ENCODE measurements at places on chromosomes 7 and 10.

DNA sequence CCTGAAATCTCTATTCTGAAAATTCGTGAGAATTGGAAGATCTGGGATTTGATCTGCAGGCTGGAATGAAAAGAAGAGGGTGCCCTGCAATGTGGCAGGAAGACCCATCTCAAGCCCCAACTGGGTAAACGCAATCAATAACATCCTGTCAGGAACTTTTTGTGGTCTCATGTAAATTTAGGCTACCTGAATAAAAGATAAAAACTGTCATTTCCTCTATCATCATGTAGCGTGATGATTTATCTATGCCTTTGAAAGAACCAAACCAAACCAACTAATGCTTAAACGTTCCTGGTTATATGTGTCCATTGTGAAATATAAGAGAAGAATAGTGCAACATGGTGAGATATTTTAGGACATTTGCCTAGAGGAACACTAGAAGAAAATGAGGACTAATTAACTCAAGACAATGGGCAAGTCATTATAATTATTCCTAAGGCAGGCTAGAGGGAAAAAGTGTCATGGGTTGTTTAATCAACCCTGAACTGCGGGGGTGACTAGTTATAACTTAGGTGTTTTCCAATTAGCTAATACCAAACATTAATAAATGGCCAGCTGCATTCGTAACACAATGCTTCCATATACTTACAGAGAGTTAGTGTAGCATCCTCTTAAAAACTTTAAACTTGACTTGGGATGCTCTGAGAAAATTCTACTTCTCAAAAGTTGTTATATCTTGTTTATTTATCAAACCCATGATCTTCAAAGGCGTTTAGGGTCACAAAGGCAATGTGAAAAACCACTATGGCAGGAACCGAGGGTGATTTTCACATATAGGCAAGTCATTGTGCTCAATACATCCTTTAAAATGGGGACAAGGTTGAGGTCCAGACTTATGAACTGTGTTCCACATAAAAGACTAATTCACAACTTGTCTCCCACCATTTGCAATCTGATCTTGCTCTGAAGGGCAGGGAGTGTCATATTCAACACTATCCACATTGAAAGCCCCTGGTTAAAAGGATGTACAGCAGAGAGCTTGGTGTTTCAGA lies 48.6 kb upstream of the ADO start:
- no peak for DNase-seq

- no peak for DNase-seq
These were observed 79.1 kb downstream of the PALS2 start for GRCh38 chr7:24652251-24652939.

DNA sequence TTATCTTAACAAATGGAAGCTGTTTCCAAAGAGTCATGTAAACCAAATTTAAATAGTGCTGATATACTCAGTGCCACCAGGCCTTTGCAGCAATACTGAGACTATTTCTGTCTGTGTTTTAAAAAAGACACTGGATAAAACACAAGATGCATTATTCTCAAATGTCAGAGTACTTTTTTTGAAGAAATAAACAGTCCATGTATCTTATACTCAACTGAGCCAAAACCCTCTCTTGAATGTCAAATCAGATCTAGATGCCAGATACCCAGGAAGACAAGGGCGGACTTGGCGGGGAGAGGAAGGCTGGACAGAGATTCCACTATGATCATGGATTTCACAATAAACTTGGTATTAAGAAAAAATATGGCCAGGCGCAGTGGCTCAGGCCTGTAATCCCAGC lies 127.6 kb downstream of the COBL start:
- no peak for DNase-seq

DNA sequence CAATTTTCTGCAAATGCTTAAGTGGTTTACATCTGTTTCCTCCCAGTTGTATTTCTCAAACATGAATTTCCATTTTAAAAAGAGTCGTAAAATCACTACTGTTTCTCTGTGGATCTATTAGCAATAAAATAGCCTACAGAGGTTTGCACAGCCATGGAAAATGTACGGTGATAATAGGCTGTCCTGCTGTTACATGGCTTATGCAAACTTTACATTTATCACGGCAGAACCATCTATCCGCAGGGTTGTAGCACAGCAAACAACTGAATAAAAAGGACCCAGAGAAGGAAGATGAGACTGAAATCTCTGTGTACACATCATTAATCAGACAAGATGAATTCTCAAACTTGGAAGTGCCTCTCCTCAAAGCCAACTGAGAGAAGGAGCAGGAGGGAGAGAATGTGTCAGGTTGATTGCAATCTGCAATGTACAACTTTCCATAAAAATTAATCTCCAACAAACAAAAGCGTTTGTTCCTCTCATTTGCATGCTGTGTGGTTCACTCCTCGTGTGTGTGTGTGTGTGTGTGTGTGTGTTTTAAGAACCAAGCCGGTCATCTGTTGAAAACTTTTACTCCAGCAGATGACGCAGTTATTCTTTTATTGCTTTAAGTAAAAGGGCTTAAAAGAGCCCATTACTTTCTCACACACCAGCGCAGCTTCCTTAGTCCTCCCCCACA lies 279.3 kb downstream of the SKAP2 start:
- no peak for DNase-seq

DNA sequence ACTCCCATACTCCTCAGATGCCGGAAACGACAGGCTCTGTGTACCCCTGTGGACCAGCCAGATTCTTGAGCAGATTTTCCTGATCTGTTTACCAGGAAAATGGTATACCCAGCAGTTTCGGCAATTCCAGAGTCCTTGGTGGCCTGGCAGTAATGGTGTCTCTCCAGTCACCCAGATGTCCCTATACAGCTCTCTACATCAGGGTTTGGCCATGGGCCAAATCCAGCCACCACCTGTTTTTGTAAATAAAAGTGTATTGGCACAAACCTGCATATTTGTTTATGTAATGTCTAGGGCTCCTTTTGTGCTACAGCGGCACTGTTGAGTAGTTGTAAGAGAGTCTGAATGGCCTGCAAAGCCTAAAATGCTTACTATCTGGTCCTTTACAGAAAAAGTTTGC lies 491.3 kb downstream of the RPS24 start:
- no peak for DNase-seq

- DNase-seq = no peak
These were observed 56.5 kb downstream of the EXOC4 start for GRCh38 chr7:133309333-133309732.

- DNase-seq = no peak
These were observed 43.8 kb upstream of the ARL4A start for GRCh38 chr7:12643644-12644043.

DNA sequence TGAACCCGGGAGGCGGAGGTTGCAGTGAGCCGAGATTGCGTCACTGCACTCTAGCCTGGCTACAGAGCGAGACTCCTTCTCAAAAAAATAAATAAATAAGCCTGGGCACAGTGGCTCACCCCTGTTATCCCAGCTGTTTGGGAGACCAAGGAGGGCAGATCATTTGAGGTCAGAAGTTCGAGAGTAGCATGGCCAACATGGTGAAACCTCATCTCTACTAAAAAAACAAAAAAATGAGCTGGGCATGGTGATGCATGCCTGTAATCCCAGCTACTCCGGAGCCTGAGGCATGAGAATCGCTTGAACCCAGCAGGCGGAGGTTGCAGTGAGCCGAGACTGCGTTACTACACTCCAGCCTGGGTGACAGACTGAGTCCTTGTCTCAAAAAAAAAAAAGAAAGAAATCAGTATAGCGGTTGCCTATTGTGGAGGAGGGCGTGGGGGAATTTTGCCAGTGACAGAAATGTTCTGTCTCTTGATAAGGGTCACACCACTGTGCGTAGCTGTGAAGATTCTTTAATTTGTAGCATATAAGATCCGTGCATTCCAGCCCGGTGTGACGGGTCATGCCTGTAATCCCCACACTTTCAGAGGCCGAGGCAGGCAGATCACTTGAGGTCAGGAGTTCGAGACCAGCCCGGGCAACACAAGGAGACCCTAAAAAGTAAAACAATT lies 17.9 kb upstream of the EIF3B start:
- DNase-seq = no peak

DNA sequence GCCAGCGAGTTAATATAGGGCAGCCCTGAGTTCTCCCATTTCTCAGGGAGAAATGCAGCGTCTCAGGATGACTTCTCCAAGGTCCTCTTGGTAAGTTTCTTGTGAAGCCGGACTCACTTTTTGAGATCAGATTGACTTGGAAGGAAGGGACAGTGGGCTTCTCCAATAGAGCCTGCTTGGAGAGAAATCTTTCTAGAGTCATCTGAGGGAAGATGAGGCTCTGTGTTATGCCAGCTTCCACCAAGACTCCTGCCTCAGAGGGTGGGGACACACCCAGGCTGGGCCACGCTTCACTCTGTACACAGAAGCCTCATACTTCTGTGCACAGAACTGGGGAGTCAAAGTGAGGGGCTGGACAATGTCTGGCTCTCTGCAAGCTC lies 5.6 kb downstream of the C10orf105 start:
- DNase-seq = no peak

DNA sequence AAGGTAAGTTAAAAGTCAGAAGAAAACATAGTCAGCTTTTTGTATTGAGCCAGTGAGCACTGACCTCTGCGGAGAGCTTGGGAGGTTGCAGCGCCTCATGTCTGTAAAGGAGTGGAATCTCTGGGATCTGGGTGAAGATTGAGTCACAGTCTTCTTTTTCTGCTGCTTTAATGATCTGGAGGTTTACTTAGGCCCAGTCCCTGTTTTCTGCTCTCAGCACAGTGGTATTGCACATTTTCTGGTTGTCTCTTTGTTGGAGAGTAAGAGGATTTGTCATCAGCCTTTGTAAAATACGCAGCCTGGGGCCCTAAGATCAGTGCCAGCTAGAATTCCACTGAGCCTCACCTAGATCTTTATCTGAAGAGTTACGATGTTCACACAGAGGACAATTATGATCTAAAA lies 58.3 kb upstream of the GJD4 start:
- no peak for DNase-seq

DNA sequence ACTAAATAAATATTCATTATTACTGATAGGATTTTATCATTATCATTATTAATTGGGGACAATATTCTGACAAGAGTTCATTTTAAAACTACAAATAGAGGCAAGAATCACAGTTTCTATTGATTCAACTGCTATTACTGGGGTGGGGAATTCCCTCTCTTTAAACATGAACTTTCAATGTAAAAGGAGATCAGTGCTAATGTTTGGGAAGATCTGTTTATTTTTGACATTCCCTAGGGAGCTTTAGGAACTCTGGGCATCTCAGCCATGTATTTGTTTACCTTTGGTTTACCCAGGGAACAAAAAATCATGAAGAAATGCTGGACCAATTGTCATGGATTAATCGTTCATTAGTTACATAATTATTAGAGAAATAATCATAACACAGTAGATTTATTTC lies 443.2 kb upstream of the AKR1E2 start:
- no peak for DNase-seq

GRCh38 chr7:45157653-45158401 lies at the start of gene RAMP3:
TSS of gene RAMP3 (plus strand) at chr7:45157791. CDS start at chr7:45157829, 38 bp downstream.
- no peak for DNase-seq

DNA sequence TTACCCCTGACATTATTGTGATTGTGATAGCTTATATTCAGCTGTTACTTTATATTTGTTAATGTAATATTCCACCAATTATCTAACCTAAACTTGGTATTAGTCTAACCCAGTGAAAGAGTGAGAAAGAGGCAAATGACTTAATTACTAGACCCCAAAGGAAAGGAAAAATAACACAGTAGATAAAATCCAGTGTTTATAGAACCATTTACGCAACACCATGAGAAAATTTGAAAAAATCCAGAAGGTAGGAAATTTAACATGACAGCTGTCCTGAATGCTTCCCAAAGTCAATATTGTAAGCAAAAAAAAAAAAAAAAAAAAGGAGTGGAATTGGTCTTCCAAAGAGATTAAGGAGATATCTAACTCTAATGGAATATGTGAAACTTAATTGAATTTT lies 741.5 kb upstream of the GHITM start:
- no peak for DNase-seq

- DNase-seq = no peak
These were observed 277.3 kb downstream of the SDK1 start for GRCh38 chr7:3578399-3578798.

GRCh38 chr7:30224511-30225062 lies 59.8 kb upstream of the ZNRF2 start:
- no peak for DNase-seq

GRCh38 chr10:110207011-110207804 lies at the start of gene MXI1:
TSS of gene MXI1 (plus strand) at chr10:110207605. CDS start at chr10:110207809, 204 bp downstream.
- peak; percentile 36 for DNase-seq

GRCh38 chr10:43078986-43079273 lies 2.1 kb downstream of the RET start:
- DNase-seq = peak; percentile 21

- no peak for DNase-seq
These were observed 105.9 kb downstream of the CPEB3 start for GRCh38 chr10:92184977-92185376.

GRCh38 chr10:28089467-28089866 lies 90.6 kb upstream of the ODAD2 start:
- no peak for DNase-seq

- no peak for DNase-seq
These were observed 393.8 kb downstream of the TNS3 start for GRCh38 chr7:47188136-47188535.

DNA sequence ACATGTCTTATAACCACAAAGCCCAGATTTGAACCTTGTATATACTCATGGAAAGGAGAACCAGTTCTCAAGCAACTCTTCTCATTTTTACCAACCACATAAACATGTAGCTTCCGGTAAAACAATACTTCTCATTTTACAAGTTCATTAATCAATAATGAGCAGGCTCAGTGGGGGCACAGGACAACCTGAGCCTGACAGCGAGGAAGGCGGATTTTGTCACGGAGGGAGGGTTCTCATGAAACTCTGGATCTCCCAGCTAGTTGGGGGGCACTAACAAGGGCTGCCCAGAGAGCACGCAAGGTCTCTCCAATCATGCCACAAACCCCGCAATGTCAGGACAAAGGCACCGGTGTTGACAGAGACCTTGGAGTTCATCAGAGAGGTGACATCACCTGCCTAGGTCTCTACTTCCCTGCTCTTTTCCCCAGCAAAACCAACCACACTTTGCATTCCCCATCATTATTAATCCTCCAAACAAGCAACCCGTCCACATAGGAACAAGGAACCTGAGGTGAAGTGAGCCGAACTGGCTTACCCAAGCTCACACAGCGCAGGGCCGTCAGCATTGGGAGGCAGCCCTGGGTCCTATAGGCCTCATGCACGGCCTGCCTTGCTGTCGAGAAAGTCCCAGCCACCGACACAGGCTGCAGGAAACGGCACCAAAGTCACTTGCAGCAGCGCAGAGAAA lies 192.1 kb upstream of the KLF14 start:
- no peak for DNase-seq

DNA sequence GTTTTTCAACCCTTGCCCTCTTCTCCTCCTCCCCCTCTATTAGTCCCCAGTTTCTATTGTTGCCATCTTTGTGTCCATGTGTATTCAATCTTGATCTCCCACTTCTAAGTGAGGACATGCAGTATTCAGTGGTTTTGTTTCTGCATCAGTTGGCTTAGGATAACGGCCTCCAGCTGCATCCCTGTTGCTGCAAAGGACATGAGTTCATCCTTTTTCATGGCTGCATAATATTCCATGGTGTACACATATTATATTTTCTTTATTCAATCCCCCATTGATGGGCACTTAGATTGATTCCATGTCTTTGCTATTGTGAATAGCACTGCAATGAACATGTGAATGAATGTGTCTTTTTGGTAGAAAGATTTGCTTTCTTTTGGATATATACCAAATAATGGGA lies 190.4 kb upstream of the LYZL1 start:
- no peak for DNase-seq

- DNase-seq = no peak
These were observed 154.3 kb upstream of the CXCL12 start for GRCh38 chr10:44539178-44539577.

Measured in activated T-cell treated with anti-CD3 and anti-CD28 coated beads for 48 hours (primary cell).